ENCODE measurements at places on chromosomes 2 and 18. TPM values are rescaled to one million over a fixed set of nuclear protein-coding genes. Genes with fewer than 3 reads are reported as not detected.

Gene INPP1
- 31.0 TPM for total RNA-seq

Gene GREB1
- total RNA-seq: 0.13 TPM

Gene NFATC1
- total RNA-seq: 5.7 TPM

Gene SKOR2
- not detected for total RNA-seq

Gene CRYGC
- not detected for total RNA-seq

Gene CCL20
- total RNA-seq: not detected

Gene LYPD1
- total RNA-seq: 58.1 TPM

Gene WDR43
- total RNA-seq: 144 TPM

Gene CYP27C1
- total RNA-seq: not detected

Gene DCC
- total RNA-seq: not detected

Gene SIX3
- total RNA-seq: not detected

Gene FIGN
- 6.5 TPM for total RNA-seq

Gene YES1
- 418 TPM for total RNA-seq

Gene PROC
- not detected for total RNA-seq

Gene ALPP
- not detected for total RNA-seq

Gene RFTN2
- 6.5 TPM for total RNA-seq

Gene LONRF2
- total RNA-seq: under 0.01 TPM

Gene RETREG2
- 46.5 TPM for total RNA-seq

Gene NTSR2
- not detected for total RNA-seq

Gene FZD7
- 0.27 TPM for total RNA-seq

Gene RTTN
- total RNA-seq: 33.6 TPM

Gene ALK
- total RNA-seq: not detected

Gene C1QL2
- not detected for total RNA-seq

Gene GPBAR1
- total RNA-seq: 0.40 TPM

Measured in thoracic aorta endothelial cell (primary cell).